ENCODE measurements at places on chromosomes 4 and X. TPM values are rescaled to one million over a fixed set of nuclear protein-coding genes. Genes with fewer than 3 reads are reported as not detected.

Gene HS3ST1
- not detected for total RNA-seq

Gene USP17L17
- total RNA-seq: not detected

Gene NEK1
- total RNA-seq: 15.2 TPM

Gene TACC3
- total RNA-seq: 217 TPM

Gene AADAT
- total RNA-seq: not detected

Gene ZNF718
- total RNA-seq: 14.3 TPM

Gene CLGN
- total RNA-seq: 0.07 TPM

Gene TBC1D8B
- total RNA-seq: 0.35 TPM

Gene PPP2R3B
- 35.8 TPM for total RNA-seq

Gene TMPRSS11E
- not detected for total RNA-seq

Gene MAGEA11
- not detected for total RNA-seq

Gene PITX2
- not detected for total RNA-seq

Gene GRIA3
- not detected for total RNA-seq

All from activated naive CD4-positive, alpha-beta T cell treated with anti-CD3 and anti-CD28 coated beads, Interleukin-2, amount 10 ng/mL, durations not matched to agents 5 hours and 36 hours (primary cell).